ENCODE measurements at places on chromosomes 13 and 19.

GRCh38 chr19:14368011-14368513, 13.2 kb upstream of the ADGRE5 start:
- no peak for DNase-seq

GRCh38 chr19:46076951-46077814, 36.4 kb upstream of the IGFL4 start:
- peak; percentile 57 for DNase-seq

DNA sequence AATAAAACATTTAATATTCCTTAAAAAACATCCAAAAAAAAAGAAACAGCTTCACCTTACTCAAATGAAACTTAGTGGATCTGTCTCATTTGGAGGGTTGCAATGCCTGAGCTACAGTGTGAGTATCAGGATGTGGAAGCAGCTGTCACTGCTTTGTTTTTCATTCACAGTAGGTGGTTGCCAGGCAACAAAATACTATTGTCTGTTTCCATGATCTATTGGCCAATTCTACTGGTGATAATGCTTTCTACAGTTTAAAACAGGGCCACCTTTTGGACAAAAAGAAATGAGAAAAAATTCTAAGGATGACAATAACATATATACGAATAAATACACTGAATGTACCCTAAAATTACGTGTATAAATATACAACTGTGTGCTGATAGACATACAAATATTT, 3.0 kb downstream of the ENOX1 start:
- no peak for DNase-seq

DNA sequence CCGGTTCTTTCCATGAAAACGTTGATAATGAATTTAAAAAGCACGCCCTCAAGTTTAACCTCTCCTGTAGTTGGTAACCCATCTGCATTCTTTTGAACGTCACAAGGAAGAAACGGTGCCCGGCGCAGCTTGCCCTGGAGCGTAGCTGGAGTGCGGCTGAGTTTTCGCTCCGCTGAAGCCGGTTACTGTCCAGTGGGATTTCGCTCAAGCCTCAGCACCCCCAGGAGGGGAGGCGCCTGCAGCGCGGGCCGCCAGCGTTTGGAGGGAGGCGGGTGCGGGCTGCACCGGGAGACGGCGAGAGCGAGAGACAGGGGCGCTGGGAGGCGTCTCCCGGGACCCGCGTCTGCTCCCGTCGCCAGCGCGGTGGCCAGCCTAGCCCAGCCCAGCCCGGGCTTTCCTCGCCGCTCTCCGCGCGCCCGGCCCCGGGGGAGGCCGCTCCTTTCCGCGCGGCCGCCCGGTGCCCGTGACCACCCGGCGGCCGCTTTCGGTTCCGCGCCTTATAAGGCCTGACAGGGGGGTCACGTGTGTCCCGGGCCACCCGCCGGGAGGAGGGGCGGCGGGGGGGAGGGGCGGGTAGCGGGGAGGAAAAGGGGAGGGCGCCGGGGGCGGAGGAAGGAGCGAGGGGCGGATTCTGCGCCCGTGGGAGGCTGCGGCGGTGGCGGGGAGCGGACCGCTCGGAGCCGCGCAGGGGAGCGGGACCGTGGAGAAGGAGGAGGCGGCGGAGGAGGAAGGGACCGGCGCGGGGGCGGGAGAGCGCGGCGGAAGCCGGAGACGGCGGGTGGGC, 8.3 kb upstream of the DGKH start:
- no peak for DNase-seq

GRCh38 chr19:32781280-32781679, 61.7 kb downstream of the TDRD12 start:
- DNase-seq: no peak

DNA sequence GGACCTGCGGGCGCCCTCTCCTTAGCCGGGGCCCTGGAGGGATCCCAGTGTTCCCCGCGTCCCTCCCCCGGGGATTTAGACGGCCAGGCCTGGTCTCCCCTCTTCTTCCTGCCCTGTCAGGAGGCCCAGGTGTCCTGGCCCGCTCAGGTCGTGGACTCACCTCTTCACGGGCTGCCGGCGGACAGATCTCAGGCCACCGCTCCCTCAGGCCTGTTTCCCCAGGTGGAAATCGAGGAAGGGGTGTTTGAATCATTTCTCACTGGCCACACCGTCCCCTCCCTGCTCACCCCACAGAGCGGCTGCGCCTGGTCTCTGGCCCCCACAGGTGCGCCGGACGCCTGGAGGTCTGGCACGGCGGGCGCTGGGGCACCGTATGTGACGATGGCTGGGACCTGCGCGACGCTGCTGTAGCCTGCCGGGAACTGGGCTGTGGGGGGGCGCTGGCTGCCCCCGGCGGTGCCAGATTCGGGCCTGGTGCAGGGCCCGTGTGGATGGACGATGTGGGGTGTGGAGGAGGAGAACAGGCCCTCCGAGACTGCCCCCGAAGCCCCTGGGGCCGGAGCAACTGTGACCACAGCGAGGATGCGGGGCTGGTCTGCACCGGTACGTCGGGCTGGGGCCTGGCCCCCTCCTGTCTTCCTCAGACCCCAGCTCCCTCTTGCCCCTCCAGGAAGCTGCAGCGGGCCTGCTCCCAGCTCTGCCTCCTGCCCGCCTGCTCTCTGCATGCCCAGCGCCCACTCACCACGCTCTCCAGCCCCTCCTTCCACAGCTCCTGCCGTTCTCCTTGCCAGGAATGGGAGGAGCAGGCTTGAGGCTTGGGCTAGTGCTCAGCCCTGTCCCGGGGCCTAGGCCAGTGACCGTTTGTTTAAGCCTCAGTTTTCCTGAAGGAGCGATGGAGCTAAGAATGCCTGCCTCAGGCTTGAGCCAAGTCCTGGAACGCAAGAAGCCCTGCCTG, 2.5 kb downstream of the SSC5D start:
- no peak for DNase-seq

DNA sequence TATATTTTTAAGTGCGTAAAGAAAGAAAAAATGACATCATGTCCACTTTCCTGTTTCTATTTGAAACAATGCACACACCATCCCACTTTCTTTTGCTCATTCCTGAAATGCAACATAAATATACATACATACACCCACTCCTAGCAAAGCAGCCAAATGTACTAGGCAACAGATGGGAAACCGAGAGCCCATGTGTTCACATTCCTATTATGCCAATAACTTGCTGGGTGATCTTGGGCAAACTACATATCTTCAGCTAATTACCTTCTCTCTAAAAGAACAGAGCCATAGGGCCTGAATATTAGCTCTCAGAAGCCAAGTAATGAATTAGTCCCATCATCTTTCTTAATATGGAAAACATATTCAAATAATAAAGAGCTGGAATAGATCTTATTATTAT, 610.6 kb upstream of the ATXN8OS start:
- DNase-seq: no peak

DNA sequence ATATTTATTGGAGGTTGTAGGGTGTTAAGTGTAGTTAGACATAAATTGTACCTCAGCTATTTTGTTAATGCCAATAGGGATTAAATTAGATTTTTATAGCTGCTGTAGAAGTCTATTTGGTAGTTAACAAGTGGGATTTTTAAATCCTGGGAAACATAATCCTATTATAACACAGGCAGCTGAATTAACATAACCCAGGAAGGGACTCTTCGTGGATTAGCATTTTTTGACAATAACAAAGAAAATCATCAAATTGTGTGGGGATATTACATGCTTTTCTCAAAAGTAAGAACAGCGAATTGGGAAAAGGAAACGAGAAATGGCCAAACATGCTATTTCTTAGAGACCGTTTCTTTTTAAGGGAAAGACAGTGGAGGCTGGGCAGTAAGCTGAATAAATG, 172.8 kb downstream of the ZIC5 start:
- no peak for DNase-seq

DNA sequence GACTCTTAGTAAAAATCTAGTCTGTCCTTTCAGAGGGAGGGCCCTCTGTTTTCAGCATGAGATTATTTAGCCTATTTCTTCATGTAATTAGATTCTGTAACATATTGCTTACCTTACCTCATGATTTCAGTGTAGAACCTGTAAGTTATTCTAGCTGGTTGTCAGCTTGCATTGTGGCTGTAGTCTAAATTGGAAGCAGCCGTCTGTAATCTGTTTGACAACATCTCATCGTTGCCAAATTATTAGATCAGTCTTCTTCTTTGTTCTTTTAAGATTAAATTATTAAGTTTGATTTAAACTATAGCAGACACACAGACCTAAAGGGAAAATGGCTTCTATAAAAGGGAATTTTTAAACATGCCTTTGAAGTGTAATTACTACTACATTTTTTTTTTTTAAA, 34.8 kb downstream of the SLAIN1 start:
- no peak for DNase-seq

DNA sequence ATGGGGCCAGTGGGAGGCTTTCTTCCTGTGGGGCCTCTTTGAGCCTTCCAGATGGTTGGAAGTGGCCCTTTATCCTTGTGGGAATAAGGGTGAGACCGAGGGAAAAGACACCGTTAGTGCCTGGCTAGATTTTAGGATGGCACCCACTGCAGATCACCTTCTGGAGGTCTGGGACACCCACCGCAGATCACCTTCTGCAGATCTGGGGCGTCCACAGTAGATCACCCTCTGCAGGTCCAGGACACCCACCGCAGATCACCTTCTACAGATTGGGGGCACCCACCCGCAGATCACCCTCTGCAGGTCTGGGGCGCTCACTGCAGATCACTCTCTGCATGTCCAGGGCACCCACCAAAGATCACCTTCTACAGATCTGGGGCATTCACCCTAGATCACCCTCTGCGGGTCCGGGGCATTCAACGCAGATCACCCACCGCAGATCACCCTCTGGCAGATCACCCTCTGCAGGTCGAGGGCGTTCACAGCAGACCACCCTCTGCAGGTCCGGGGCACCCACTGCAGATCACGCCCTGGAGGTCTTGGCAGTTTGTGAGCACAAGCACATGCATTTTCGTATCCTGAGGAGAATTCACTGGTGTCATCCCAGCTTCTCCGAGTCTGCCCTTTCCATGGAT, 153.4 kb upstream of the TSHZ3 start:
- DNase-seq: no peak

DNA sequence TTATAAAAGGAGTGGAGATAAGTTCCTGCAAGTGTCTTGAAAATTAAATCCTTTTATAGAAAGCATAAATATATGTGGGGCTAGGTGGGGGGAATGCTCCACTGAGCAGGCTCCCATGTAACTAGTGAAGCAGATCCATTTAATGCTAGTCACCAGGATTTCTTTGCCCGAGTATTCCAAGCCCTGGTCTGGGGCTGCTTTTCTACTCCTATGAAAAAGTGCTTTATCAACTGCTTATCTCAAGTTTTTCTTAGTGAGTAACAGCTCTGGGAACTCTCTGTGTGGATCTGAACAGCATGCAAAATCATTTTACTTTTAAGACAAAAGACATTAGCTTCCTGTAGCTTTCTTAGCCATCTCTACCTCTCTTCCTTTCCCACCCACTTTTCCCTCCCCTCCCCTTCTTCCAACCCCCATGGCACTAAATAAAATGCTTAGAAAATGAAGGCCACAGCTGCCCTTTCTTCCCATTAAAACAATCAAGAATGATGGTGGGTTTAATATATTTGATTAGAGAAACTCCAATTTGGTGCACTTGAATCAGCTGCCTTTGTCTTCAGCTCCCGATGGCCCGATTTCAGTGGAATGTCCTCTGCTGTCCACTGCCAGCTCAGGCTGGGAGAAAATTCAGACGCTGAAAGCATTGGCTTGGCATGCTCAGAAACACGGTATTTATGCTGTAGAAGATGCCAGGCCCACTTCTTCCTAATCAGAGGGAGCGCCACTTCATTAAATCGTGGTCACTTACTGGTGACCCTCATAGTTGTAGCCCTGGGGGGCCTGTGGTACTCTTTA, 475.1 kb downstream of the FOXO1 start:
- no peak for DNase-seq

GRCh38 chr13:95552539-95553441, at the start of gene CLDN10:
Gene CLDN10 (plus strand): TSS chr13:95552720. CDS start chr13:95552754, 34 bp downstream.
- no peak for DNase-seq

DNA sequence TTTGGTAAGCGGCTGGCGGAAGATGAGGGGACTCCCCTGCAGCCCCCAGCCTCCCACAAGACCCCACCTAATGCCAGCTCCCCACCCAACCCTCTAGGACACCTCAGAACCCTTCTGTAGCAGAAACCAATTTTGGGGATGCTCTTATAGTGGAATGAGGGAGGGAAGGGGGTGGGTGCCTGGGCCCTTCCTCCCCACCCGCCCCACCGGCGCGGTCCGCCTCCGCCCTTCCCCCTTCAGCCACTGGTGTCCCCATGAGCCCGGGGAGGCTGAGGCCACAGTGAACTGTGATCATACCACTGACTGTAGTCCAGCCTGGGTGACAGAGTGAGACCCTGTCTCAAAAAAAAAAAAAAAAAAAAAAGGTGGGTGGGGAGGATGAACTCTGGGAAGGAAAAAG, 16.2 kb downstream of the TLE6 start:
- DNase-seq: no peak

DNA sequence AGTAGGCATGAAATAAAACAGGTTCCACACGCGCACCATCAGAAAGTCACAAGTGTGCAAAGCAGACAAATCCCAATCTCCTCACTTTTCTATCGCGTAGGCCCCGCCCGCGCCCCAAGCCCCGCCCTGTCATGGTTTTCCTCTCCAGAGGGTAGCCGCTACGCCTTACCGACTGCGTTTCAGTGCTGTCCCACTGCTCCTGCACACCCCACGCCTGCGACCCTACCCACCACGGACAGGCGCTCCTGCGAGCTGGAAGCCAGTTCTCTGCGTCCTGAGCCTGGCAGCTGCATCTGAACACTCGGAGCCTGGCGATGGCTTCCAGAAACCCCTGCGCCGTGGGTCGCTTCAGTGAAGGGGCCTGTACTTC, 379 bp upstream of the ZNF470 start:
- DNase-seq: peak; percentile 9

DNA sequence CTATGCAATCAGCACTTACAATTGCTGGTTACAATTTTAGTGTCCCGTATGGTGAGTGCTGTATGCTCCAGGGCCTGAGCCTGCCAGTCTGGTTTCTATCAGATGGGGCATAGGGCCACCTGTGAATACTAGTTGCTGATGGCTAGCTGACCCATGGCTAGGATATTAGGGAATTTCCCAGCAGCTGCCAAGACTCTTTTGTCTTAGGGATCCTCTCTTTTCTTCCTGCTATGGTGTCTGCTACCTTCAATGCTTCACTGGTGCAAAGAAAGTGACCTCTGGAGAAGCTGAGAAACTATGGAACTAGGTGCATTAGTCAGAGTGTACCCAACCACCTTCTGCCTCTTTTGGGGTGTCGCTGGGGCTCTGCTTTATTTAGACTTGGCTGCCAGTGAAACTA, 11.6 kb downstream of the CCDC169 start:
- DNase-seq: no peak

DNA sequence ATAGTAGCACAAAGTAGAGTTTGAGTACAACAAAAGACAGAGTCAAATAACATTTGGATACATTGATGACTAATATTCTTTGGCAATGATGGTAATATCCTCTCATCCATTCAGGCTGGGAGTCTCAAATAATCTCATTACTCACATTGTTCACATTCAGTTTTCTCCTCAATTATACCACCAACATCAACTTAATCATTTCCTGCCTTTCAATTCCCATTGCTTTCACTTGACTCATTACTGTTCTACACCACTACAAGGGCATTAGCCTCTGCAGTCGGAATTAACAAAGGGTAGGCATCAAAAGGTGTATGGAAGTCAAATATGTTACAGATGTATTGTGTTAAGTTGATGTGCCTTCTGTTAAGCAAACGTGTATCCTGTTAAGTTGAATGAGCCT, 518.4 kb upstream of the SLITRK1 start:
- DNase-seq: no peak

GRCh38 chr19:1259206-1259875, 9.8 kb upstream of the CIRBP start:
- DNase-seq: no peak

Data from right renal pelvis (tissue), 4 donors.